Tracheal epithelial cell (primary cell): ENCODE measurements at places on chromosomes 7 and 10. TPM values are rescaled to one million over a fixed set of nuclear protein-coding genes. Genes with fewer than 3 reads are reported as not detected.

Gene GRID2IP
- 0.24 TPM in 1 of 2 replicates, not detected in the other for total RNA-seq

Gene HYAL4
- total RNA-seq: under 0.01 TPM in 1 of 2 replicates, not detected in the other

Gene HOXA6
- 0.72 TPM in 1 of 2 replicates, not detected in the other for total RNA-seq

Gene ADAM22
- under 0.01 TPM in 1 of 2 replicates, not detected in the other for total RNA-seq

Gene PTPRZ1
- 2.7 and 7.2 TPM in 2 replicates for total RNA-seq

Gene PDK4
- total RNA-seq: 0.48 and 0.64 TPM in 2 replicates

Gene TMEM270
- total RNA-seq: not detected in 2 replicates

Gene BBS9
- 7.2 and 8.5 TPM in 2 replicates for total RNA-seq

Gene SUGCT
- 16.6 and 17.1 TPM in 2 replicates for total RNA-seq

Gene IFIT1B
- total RNA-seq: not detected in 2 replicates

Gene ZWINT
- 1.7 and 10.6 TPM in 2 replicates for total RNA-seq

Gene ANKRD61
- total RNA-seq: 0.21 and 0.48 TPM in 2 replicates

Gene POLD2
- total RNA-seq: 103 and 107 TPM in 2 replicates

Gene AS3MT
- 3.4 and 4.9 TPM in 2 replicates for total RNA-seq

Gene MACC1
- 20.0 and 50.1 TPM in 2 replicates for total RNA-seq

Gene CC2D2B
- not detected in 2 replicates for total RNA-seq

Gene LRRD1
- not detected in 2 replicates for total RNA-seq

Gene GNGT1
- not detected in 2 replicates for total RNA-seq

Gene PKD2L1
- not detected in 2 replicates for total RNA-seq

Gene H2AZ2
- 61.4 and 72.5 TPM in 2 replicates for total RNA-seq

Gene RARRES2
- 0.21 and 9.2 TPM in 2 replicates for total RNA-seq

Gene FRMPD2
- total RNA-seq: 0.24 and 1.7 TPM in 2 replicates

Gene KLLN
- 0.24 and 0.64 TPM in 2 replicates for total RNA-seq

Gene NRF1
- total RNA-seq: 9.8 and 12.5 TPM in 2 replicates

Gene TMEM213
- total RNA-seq: not detected in 2 replicates

Gene MMRN2
- total RNA-seq: 3.9 and 4.3 TPM in 2 replicates

Gene NYAP1
- 0.85 and 1.4 TPM in 2 replicates for total RNA-seq

Gene APBB1IP
- 1.4 TPM in 1 of 2 replicates, not detected in the other for total RNA-seq

Gene FAM180A
- not detected in 2 replicates for total RNA-seq

Gene SEMA3E
- under 0.01 and 0.96 TPM in 2 replicates for total RNA-seq

Gene FLNC
- total RNA-seq: 0.64 and 8.0 TPM in 2 replicates

Gene SLC18A3
- total RNA-seq: not detected in 2 replicates

Gene KAZALD1
- 0.64 and 1.2 TPM in 2 replicates for total RNA-seq

Gene TEX47
- not detected in 2 replicates for total RNA-seq

Gene MOSPD3
- total RNA-seq: 3.6 and 3.9 TPM in 2 replicates

Gene MMD2
- total RNA-seq: not detected in 2 replicates

Gene SLC39A12
- total RNA-seq: not detected in 2 replicates

Gene SPDYE1
- total RNA-seq: not detected in 2 replicates

Gene ZNF239
- total RNA-seq: 1.2 and 1.9 TPM in 2 replicates

Gene FAM241B
- total RNA-seq: 0.96 and 1.1 TPM in 2 replicates

Gene DKK1
- total RNA-seq: 11.9 and 13.5 TPM in 2 replicates

Gene MRLN
- total RNA-seq: not detected in 2 replicates

Gene VSTM4
- total RNA-seq: under 0.01 TPM in 1 of 2 replicates, not detected in the other

Gene IGFBP3
- 9.2 and 133 TPM in 2 replicates for total RNA-seq

Gene GIMAP6
- total RNA-seq: under 0.01 TPM in 2 replicates

Gene SFRP4
- under 0.01 TPM in 1 of 2 replicates, not detected in the other for total RNA-seq

Gene TUBB8
- total RNA-seq: not detected in 2 replicates

Gene ICA1
- 6.5 and 6.6 TPM in 2 replicates for total RNA-seq
